Amniotic epithelial cell (primary cell): ENCODE measurements at places on chromosomes 5 and 9.

DNA sequence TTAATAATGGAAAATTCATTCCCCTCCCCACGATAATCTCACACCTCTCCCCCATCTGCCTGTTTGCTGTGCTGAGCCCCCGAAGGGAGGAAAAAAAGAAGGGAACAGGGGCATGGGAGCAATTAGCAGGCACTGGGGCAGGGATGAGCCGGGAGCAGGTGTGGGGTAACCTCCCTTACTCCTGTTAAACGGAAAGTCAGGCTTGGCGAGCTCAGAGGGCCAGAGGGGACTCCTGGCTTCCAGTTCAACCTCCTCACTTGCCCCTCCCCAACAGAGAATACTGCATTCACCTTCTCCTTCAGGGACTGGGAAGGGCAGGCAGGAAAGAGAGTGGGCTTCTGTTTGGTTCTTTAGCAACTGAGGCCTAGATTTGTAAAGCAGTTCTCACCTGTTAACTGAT, 1.6 kb downstream of the AFAP1L1 start:
- no peak for DNase-seq

- DNase-seq = peak; percentile 87
Observed at GRCh38 chr9:132160802-132161742, 786 bp upstream of the NTNG2 start.

- DNase-seq = no peak
Observed at GRCh38 chr5:16870878-16871277, 65.2 kb downstream of the MYO10 start.

DNA sequence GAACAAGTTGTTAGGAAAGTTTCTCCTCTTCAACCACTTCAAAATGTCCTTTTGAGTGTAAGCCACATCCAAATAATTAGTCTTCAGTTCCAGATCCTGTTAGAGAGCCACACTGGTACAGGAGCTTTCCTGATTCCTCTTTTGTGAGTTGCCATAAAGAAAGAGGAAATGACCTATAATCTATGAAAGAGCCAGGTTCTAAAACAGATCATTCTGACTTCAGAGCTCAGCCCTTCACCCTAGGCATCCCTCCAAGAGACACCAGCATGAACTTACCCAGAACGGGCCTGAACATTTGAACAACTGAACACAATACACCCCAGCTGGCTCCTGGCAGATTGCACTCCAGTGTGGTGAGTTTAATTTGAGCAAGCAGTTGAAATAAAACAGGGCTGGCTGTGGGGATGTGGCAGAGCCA, 25.7 kb downstream of the SLC1A1 start:
- no peak for DNase-seq

DNA sequence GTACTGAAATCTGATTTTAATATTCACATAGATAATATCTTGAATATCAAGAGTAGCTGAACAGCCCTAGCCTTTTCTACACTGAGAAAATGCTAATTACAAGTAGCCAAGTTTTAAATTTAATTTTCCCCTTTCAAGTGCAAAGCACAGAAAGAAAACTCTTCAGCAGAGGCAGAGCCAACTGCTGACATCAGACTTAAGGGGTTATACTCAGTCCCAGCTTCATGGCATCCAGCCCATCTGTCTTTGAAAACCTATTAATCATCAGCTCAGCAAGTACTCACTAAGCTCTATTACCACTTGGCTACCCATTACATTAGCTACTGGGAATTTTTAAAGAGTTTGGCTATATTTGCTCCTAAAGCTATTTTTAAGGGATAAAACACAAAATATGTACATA, 220.5 kb downstream of the SLC12A2 start:
- peak; percentile 90 for DNase-seq

DNA sequence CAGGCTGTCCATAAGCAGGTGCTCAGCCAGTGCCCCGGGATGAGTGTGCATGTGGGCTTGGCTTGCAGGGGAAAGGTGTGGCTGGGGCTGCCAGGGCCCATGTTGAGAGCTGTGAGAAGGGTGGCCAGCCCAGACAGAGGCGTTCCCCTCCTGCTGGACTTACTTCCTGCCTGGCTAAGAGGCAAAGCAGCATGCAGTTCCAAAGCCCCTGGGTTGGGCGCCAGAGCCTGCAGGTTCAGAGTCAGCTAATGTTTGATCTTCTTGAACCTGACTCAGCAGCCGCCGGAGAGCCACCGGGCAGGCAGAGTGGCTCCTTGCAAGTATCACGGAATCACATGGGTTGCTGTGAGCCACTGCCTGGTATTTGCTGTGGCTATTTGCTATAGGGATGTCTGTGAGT, 168.4 kb upstream of the MAP1B start:
- no peak for DNase-seq

- no peak for DNase-seq
Observed at GRCh38 chr9:132888151-132888550, 9.5 kb downstream of the SPACA9 start.

GRCh38 chr9:123957731-123958130, 27.8 kb upstream of the DENND1A start:
- peak; percentile 16 for DNase-seq

DNA sequence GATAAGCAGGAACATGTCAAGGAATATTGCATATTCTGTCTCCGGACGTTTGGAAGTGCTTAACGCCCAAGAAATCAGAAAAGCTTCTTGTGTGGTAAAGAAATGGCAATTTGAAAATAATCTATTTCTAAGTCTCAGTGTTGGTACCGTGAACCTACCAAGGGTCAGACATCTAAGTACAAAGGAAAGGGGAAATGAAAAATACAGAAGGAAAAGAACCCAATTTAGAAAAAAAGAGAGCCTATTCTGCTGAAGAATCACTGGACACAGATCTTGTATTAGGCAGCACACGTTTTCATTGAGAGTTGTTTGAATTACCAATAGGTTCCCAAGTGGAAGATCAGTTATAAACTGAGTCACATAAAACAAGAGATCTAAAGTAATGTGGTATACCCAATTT, 46.9 kb upstream of the CEP78 start:
- no peak for DNase-seq

DNA sequence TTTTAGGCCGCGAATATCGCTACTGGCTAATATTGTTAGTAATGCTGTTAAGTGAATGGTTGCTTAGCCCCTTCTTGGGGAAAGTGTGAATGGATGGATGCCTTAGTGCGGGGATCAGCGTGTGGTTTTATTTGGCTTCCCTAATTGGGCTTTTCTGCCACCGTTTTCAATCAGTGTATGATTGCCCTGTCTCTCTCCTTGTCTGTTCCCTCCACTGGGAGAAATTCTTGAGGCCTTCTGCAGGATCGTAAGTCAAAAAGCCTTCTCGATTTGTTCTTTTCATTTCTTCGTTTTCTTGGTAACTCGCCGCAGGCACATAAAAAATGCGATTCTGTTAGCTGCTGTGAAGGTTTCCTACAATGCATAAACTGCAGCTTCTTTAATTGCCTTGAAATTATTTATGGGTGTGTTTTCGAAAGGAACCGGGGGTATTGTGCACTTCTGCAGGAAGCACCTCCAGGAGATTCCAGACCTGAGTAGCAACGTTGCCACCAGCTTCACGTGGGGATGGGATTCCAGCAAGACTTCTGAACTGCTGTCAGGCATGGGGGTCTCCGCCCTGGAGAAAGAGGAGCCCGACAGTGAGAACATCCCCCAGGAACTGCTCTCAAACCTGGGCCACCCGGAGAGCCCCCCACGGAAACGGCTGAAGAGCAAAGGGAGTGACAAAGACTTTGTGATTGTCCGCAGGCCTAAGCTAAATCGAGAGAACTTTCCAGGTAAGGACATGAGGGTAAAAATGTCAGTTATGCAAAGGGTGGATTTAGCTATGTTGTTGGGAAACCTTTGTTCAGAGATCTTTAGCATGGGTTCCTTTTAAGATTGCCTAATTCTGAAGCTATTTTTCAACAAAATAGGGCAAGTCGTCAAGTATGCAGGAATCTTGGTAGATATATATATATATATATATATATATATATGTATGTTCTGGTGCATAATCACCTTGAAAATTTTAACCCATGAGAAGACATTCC, 700 bp downstream of the SKP2 start:
- peak; percentile 38 for DNase-seq

DNA sequence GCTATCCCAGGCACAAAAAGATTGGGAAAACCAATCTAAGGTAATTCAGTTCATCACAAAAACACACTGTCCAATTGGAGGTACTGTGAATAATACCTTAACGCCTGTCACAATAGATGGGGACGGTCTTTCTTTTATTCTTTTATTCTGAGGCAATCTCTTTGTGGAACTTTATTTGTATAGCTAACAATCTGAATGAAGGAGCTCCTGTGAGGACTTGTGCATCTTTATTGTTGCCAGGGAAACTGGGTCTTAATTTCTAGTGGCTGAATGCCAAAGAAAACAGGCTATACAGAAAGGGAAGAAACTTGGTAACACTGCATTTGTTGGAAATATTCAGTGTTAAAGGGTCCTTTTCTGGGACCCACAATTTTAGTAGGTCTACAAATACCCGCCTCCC, 546.9 kb upstream of the C9orf72 start:
- no peak for DNase-seq

- no peak for DNase-seq
Observed at GRCh38 chr9:34998266-34998665, 8.7 kb downstream of the DNAJB5 start.

- DNase-seq = no peak
Observed at GRCh38 chr9:82447343-82447742, 458.8 kb downstream of the SPATA31D1 start.

DNA sequence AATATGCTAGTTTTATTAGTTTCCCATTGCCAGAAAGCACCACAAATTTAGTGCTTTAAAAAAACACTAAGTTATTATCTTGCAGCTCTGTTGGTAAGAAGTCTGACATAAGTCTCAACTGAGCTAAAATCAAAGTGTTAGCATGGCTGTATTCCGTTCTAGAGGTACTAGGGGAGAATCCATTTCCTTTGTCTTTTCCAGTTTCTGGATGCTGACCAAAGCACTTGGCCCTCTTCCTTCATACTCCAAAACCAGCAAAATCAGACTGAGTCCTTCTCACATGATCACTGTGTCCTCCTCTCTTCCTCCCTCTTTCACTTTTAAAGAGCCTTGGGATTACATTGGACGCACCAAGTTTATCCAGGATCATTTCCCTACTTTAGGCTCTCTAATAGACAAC, 9.5 kb downstream of the CDH18 start:
- DNase-seq = no peak

GRCh38 chr9:19373527-19373926, 6.5 kb downstream of the RPS6 start:
- no peak for DNase-seq

- DNase-seq = no peak
Observed at GRCh38 chr5:160363660-160364395, 6.6 kb downstream of the C1QTNF2 start.

- no peak for DNase-seq
Observed at GRCh38 chr9:73216100-73216499, 64.4 kb downstream of the ANXA1 start.

DNA sequence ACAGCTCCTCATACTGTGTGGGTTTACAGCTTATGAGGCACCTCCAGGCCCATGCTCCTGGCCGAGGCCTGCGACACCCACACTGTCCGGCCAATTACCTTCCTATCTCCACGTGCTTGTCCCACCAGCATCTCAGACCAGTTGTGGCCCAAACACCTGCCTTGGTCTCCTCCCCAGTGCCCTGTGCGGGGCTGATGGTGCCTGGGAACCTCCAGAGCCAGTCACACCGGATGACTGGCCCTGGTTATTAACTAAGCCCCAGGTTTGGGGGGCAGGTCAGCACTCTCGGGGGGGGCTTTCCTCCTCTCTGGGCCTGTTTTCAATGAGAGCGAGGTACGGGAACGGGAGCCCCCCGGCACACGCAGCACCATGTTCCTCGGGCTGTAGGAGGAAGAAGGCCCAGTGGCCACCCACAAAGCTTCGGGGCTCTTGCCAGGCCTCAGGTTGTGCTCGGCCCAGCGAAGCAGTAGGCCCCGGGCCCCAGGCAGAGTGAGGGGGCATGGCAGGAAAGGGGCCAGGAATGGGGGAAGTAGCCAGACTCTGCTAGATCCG, 76.0 kb upstream of the PHYKPL start:
- DNase-seq = no peak
